ENCODE measurements at places on chromosomes 16 and 17.

GRCh38 chr17:21542991-21543390 is 149.3 kb upstream of the KCNJ18 start:
- no peak for DNase-seq

DNA sequence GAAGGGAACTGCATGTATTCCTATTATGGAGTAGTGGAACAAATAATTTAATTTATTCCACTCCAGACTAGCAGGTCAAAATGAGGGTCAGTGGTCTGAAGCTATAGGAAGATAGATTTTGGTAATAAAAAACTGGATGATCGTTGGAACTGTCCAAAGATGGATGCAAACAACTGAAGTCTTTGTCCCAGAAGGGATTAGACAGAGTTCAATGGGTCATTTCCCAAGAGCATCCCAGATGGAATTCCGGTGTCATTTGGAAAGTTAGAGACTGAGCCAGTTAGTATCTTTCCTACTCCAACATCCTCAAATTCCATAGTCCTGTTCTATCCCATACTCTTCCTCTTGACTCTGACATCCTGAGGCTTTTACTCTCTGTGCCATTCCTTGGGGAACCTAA is 22.8 kb upstream of the TOX3 start:
- no peak for DNase-seq

- DNase-seq = no peak
Observed at GRCh38 chr17:81127526-81128177, 37.7 kb upstream of the PVALEF start.

DNA sequence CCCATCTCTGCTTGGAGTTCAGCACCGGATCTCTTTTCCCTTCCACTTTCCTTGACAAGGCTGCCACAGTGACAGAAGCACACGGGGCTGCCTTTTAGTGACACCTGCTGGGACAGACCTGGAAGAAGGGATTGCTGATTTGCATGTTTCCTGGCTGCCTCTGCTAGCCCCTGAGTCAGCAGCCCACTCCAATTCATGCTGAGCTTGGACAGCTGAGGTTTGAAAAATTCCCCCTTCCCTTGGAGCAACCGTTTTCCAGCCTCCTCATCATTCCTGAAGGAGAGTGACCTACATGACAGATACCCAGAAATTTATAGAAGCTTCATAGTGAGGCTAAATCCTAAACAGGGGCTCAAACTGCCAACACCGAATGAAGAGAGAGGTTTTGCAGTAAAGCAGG is 18.8 kb upstream of the RBL2 start:
- peak; percentile 27 for DNase-seq

GRCh38 chr17:42667088-42667951 is 8.2 kb downstream of the TUBG2 start:
- no peak for DNase-seq

GRCh38 chr16:49698453-49698815 is 157.5 kb downstream of the ZNF423 start:
- DNase-seq = no peak

DNA sequence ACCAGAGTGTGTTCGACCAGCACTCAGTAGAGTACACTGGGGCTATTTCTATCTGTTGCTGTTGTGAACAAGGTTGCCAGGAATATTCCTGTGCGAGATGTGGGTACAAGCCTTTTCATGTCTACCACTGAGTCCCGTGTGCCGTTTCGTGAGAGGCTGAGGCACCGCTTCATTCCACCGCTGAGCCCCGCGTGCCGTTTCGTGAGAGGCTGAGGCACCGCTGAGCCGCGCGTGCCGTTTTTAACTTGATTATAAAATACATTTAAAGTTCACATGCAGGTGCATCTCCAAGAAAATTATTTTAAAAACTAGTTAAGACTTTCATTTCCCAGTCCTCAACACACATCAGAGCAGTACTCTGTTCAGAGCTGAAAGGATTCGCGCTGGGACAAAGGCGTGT is 78.7 kb upstream of the ZNF750 start:
- no peak for DNase-seq

- no peak for DNase-seq
Observed at GRCh38 chr16:82752172-82752571, 125.4 kb downstream of the CDH13 start.

DNA sequence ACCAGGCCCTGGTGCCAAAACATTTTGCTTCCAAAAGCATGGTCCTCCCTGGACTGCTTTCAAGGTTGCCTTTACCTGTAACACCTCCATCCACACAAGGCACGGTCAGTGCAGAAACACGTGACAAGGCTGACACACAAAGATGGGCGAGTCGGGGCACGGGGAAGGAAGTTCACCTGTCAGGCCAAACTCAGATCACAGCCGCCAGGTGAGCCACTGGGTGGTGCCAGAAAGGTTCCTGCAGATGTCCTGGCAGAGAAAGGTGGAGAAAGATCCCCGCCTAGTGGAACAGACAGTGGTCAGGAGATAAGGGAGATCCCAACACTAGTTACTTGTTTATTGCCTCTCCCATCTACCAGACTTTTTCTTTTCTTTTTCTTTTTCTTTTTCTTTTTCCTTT is 155.3 kb downstream of the AIPL1 start:
- peak; percentile 20 for DNase-seq

DNA sequence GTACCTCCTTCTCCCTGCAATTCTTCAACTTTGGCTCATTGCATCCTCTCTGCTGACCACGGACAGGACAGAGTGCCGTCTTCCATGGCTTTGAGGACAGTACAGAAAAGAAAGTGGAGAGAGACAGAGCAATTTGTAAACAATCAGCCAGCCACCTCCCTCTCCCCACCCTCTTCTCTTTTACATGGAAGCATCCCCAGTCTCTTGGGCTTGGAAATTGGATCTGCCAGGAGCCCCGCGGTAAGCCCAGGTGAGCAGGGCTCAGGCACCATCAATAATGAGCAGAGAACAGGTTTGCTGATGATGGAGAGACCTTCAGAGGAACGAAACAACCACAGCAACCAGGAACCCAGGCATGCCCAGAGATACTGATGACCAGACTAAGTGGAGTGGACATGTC is 194.9 kb upstream of the TNRC6C start:
- no peak for DNase-seq

DNA sequence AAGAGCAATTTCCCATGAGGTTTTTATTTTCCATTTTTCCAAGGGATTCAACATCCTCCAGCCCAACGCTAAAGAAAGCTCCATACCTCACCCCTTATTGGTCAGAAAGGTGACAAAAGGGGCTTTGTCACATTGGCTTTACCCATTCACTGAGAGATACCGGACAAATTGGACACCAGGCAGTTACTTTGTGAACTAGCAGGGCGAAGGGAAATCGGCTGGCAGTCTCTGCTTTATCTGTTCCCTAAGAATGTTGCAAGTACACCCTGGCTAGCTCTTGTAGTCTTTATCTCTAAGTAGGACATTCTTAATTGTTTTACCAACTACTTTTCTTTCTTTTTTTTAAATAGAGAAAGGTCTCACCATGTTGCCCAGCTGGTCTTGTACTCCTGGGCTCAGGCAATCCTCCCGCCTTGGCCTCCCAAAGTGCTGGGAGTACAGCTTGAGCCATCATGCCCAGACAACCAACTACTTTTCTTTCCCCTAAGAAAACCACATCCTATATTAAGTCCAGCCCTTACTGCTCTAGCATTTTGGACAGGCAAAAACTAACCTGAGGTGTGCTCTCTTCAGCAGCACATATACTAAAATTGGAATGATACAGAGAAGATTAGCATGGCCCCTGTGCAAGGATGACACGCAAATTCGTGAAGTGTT is 16.8 kb downstream of the PRPSAP1 start:
- no peak for DNase-seq

DNA sequence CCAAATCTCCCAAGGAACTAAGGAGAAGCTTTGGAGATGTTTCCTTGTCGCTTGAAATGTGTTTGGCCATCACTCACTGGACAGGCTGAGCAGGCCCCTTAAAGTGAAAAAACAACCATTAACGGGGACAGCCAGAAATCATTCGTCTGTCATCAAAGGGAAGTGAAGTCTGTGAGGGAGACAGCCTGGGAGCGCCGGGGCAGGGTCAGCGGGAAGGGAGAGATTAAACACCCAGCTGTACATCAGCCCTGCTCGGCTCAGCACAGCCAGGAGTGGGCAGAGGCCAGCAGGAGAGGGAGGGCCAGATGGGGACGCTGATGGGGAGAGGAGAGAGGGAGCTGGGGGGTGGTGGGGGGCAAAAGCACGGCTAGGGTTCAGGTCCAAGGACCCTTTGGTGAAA is 105.1 kb downstream of the SDK2 start:
- no peak for DNase-seq

GRCh38 chr16:66325717-66326376 is 40.6 kb upstream of the CDH5 start:
- DNase-seq = no peak

DNA sequence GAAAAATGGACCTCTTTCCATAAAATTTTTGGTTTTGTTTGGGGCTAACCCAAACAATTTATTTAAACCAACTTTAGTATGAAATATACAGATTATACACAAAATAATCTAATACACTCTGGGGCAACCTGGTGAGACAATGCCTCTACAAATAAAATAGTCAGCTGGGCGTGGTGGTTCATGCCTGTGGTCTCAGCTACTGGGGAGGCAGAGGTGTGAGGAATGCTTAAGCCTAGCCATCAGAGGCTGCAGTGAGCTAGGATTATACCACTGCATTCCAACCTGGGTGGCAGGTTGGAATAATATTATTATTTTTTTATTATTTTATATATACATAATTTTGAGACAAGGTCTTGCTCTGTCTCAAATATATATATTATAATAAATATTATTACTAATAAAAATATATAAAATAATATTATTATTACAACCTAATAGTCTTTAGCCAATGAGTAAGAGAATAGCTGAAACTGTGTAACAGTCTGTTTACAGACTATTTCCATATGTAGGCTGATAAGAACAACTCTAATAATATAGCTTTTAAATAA is 50.5 kb downstream of the GLG1 start:
- DNase-seq = no peak

- DNase-seq = no peak
Observed at GRCh38 chr17:51052235-51052634, 68.4 kb downstream of the SPAG9 start.

- no peak for DNase-seq
Observed at GRCh38 chr16:26913851-26914250, 152.9 kb upstream of the C16orf82 start.

GRCh38 chr16:82456683-82457082 is 170.1 kb upstream of the CDH13 start:
- DNase-seq = peak; percentile 21

- DNase-seq = no peak
Observed at GRCh38 chr17:80295146-80295545, 34.5 kb downstream of the RNF213 start.

DNA sequence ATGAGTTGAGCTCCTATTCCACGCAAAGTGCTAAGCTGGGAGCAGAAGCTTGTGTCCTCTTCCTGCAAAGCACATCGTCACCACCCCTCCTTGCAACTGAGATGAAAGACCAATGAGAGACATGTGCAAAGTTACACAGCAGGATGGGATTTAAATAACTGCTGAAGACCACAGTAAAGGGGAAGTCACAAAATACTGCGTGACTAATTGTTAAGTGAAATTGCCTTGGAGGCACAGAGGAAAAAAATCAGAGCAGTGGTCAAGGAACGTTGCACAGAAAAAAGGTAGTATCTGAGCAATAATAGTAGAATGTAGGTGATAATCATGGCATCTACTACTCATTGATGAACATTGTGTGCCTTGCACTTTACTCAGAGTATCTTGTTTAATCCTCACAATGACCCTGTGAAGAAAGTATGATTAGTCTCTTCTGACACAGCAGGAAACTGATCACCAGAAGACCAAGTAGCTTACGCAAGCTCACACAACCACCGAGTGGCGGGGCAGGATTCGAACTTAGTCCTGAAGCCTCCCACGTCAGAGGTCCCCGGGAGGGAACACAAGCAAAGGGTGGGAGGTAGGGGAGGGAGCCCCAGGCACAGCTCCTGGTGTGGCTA is 15.4 kb upstream of the MYO18A start:
- DNase-seq = no peak

DNA sequence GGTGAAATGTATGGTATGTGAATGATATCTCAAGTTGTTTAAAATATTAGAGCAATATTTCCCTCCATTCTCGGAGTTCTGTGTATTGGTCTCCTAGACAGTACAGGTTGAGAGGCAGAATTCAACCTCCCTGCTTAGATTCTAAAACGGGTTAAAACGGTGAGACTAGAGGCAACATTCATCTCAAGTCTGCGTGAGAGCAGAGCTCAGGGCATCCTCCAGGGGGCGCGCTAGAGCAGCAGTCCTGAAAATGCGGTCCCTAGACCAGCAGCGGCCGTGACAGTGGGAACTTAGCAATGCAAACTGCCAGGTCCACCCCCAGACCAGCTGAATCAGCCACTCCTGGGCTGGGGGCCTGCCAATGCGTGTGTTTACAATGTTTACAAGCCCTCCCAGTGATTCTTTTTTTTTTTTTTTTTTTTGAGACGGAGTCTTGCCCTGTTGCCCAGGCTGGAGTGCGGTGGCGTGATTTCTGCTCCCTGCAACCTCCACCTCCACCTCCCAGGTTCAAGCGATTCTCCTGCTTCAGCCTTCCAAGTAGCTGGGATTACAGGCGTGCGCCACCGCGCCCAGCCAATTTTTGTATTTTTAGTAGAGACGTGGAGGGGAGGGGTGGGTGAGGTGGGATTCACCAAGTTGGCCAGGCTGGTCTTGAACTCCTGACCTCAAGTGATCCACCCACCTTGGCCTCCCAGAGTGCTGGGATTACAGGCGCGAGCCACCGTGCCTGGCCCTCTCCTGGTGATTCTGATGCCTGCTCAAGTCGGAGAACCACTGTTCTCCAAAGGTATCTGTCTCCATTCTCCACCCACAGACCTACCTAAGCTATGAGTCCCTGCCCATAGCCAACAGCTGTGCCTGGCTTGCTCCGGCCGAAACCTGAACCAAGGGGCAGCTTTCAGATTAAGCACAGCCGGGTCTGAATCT is 24.2 kb downstream of the KLHL36 start:
- DNase-seq = peak; percentile 39

DNA sequence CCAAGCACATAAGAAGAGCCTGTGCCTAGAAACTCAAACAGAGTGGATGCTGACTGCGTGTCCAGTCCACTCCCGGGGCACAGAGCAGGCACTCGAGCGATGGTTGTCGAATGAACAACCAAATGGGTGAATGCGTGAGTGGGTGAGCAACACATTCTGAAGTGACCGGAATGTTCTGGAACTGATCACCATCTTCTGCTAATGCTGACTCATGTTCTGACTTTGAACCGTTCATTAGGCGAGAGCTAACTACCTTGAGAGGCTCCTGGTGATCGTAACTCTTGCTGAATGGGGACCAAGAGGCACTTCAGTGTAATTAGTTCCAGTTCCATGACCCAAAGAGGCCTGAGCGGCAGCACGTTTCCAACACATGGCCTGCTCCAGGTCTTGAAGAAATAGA is 37.9 kb downstream of the IRF8 start:
- DNase-seq = no peak

Measured in NCI-H1436 (cell line).